ENCODE measurements at places on chromosomes 3 and 15.

- no peak for DNase-seq
- H3K27me3 ChIP-seq = no peaks in the 10 kb centered on the region
- H3K27ac ChIP-seq = no peak overlapping the region
Measured at GRCh38 chr3:187942658-187943241, 197.5 kb upstream of the BCL6 start.

DNA sequence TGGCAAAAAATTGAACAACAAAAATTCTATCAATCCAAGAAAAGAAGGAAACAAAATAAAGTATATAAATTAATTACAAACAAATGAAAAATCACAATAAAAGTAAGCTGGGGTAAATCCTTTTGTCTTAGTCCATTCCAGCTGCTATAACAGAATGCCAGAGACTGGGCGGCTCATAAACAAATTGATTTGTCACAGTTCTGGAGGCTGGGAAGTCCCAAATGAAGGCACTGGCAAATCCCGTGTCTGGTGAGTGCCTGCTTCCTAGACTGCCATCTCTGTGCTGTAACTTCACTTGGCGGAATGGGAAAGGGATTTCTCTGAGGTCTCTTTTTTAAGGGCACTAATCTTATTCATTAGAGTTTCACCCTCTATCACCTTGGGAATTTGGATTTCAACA lies 53.6 kb upstream of the RPL35A start:
- H3K27me3 ChIP-seq = no peaks in the 10 kb centered on the region
- no peak for DNase-seq
- no peak overlapping the region for H3K27ac ChIP-seq
- no peak overlapping the region for H3K4me3 ChIP-seq

DNA sequence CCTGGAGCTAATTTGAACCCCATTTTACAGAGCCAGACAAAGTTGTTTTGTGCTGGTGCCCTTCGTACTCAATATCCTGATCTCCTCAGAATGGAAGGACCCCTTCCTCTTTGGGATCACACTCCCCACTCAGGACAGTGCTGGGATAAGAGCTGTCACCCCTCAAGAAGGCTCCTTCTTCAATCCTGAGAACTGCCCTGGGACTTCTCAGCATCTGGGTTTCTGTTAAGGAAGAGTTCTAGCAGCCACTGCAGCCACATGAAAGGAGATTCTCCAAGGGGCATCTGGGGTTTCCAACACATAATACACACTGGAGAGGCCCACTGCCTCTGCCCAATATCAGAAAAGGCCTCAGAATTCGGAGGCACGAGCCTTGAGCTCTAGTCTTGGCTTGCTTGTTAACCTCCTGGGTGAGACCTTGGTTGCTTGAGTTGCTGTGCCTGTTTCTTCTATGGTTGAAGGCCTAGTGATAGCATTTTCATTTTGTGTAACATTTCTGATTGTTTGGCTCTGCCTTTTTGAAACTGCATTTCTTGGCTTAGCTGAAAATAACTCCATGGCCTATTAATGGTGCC lies 78.8 kb upstream of the NMNAT3 start:
- H3K4me3 ChIP-seq = no peak overlapping the region
- no peaks in the 10 kb centered on the region for H3K27me3 ChIP-seq
- no peak overlapping the region for H3K27ac ChIP-seq
- no peaks in the 10 kb centered on the region for H3K4me1 ChIP-seq
- H3K36me3 ChIP-seq = no peaks in the 10 kb centered on the region

DNA sequence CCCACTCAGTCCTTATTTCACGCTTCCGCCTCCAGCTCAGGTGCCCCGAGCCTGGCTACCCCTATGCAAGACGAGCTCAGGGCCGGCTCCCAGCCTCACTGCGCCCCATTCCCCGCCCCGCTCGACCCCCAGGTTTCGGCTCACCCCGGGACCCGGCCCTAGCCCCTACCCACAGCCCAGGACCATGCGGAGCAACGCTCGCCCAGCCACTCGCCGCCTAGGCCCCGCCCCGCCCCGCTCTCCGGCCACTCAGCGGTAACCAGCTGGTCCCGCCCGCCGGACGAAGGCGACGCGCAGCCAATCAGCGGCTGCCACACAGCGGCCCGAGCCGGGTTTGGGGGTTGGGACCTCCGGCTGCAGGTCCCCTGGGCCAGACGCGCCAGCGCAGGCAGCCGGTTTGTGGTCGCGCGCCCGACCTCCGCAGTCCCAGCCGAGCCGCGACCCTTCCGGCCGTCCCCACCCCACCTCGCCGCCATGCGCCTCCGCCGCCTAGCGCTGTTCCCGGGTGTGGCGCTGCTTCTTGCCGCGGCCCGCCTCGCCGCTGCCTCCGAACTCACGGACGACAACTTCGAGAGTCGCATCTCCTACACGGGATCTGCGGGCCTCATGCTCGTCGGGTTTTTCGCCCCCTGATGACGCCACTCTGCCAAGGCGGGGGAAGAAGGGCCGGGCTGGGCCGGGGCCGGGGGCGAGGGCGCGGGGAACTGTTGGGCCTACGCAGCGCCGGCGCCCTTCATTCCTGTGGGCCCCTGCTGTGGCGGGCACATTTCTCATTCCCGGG lies at the start of gene CATSPER2:
Gene CATSPER2 (minus strand): TSS at position 196 of the 781 bp plus-strand sequence. CDS start 783 bp downstream, outside the sequence.
- no peaks in the 10 kb centered on the region for H3K27me3 ChIP-seq
- no peaks in the 10 kb centered on the region for H3K4me1 ChIP-seq
- no peak within 1 kb of the TSS for H3K4me3 ChIP-seq
- no peaks in the 10 kb centered on the region for H3K36me3 ChIP-seq
- no peak for DNase-seq
- no peak within 1 kb of the TSS for H3K27ac ChIP-seq

DNA sequence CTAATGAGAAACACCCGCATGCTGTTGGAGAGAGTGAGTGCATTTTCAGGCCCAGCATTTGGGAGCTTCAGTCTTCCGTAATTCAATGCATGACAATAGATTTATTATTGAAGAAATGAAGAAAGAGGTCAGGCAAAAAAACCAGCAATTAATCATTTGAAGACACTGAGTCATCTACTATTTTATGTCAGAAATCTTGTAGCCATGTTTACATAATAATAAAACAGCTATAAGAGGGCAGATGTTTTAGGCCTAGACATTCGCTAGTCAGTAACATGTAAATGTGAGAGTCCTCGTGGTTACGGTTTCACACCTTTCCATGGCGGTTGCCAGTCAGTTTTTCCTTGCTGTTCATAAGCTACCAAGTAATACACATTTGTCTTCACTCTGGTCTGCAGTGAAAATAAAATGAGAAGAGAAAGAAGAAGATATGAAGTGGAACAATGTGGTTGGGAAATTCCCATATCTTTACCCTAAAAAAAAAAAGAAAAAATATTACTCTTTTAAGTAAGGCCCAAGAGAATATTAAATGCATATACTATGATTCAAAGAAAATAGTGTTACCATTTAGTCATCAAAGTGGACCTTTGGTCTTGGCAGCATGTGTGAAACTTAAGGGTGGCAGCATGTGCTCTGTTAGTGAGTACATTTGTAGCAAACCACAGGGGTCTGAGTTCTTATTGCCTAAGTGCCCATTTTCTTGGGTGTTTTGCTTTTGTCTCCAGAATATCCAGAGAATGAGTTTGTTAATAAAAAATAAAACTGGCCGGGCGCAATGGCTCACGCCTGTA lies 140.5 kb upstream of the TBL1XR1 start:
- H3K27ac ChIP-seq = no peak overlapping the region
- H3K36me3 ChIP-seq = no peaks in the 10 kb centered on the region
- DNase-seq = peak; percentile 57
- H3K4me3 ChIP-seq = no peak overlapping the region

DNA sequence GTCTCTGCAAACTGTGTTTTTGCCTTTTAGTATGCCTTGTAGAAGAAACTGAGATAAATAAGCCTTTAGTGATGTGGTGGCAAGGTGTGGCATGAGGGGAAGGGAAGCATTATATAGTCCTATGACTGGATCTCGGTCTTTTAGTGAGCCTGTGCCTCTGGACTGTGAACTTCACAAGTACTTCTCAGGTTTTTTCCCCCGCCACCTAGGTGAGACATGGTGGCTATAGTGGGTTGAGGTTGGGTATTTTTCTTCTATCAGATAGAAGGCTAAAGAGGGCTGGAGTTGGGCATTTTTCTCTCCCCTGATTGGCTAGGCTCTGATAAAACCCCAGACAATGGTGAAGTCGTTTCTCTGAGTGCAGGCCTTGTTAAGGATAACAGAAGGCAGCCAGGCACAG lies 38.7 kb upstream of the ZFAND6 start:
- H3K36me3 ChIP-seq = no peaks in the 10 kb centered on the region
- H3K27me3 ChIP-seq = no peaks in the 10 kb centered on the region
- H3K27ac ChIP-seq = no peak overlapping the region
- H3K4me3 ChIP-seq = no peak overlapping the region

- no peak for DNase-seq
- no peaks in the 10 kb centered on the region for H3K36me3 ChIP-seq
- no peaks in the 10 kb centered on the region for H3K4me1 ChIP-seq
- no peak overlapping the region for H3K4me3 ChIP-seq
- no peak overlapping the region for H3K27ac ChIP-seq
- no peaks in the 10 kb centered on the region for H3K27me3 ChIP-seq
Measured at GRCh38 chr15:88389120-88389519, 78.1 kb downstream of the MRPL46 start.

DNA sequence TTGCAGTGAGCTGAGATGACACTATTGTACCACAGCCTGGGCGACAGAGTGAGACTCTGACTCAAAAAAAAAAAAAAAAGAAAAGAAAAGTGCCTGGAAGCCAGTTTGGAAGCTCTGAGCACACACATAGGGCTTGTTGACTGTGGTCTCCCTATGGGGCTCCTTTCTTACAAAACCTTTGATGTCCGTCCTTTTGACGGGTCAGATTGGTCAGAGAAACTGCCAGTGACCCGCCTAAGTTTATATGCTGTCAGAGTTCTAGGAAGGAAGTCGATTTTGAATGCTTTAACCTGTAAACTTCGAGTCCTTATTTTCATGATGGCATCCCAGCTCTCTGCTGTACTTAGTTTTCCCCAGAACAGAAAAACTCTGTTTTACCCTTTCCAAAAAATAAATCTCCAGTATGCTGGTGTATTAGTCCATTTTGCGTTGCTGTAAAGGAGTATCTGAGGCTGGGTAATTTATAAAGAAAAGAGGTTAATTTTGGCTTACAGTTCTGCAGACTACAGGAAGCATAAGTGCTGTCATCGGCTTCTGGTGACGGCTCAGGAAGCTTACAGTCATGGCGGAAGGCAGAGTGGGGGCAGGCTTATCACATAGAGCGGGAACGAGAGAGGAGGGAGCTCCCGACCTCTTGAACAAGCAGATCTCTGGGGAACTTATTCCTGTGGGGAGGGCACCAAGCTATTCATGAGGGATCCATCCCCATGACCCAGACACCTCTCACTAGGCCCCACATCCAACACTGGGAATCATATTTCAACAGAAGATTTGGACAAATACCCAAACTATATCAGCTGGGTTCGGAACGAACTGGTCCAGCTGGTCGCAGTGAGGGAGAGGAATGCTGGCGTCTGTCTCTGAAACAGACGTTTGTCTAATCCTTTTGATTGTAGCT lies 72.3 kb downstream of the LMLN start:
- H3K4me3 ChIP-seq = no peak overlapping the region
- no peak overlapping the region for H3K27ac ChIP-seq
- DNase-seq = no peak

DNA sequence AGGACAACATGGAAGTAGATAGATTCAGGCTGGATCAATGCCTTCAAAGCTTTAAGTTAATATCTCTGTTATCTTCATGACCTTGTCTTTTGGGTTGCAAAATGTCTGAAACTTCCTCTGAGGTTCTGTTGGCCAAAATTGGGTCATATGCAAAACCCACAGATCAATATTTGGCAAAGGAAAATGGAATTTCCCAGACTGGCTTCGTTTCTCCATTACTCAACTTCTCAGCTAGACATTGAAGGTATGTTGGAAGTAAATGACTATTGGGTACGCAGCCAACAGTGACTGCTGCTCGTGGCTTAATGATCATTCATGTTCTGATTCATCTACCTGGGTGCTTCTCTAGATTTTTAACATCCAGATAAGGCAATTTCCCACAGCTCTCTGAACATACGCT lies 675.4 kb upstream of the SGO1 start:
- no peak for DNase-seq
- no peak overlapping the region for H3K27ac ChIP-seq
- no peaks in the 10 kb centered on the region for H3K4me1 ChIP-seq
- H3K27me3 ChIP-seq = no peaks in the 10 kb centered on the region
- H3K4me3 ChIP-seq = no peak overlapping the region

DNA sequence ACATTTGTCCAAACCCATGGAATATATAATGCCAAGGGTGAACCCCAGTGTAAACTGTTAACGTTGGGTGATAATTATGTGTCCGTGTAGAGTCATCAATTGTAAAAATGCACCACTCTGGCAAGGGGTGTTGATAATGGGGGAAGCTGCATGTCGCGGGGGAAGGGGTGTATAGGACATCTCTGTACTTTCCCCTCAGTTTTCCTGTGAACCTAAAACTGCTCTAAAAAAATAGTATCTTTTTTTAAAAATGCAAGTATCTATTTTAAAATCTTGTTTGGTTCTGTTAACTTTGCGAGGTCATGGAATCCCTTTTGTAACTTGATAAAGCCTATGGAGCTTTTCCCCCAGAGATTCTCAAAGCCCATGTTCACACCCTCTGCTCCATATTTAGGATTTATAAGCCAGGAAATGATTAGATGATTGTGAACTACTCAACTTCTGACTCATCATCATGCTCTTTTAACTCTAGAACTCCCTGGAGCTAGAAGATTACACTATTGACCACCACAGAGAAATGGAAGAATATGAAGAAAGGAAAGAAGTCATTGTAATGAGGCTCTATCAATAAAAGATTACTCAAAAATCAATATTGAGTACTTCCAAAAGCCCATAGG lies 56.1 kb upstream of the C3orf49 start:
- H3K4me3 ChIP-seq = no peak overlapping the region
- no peaks in the 10 kb centered on the region for H3K27me3 ChIP-seq
- H3K36me3 ChIP-seq = no peaks in the 10 kb centered on the region
- no peak for DNase-seq

DNA sequence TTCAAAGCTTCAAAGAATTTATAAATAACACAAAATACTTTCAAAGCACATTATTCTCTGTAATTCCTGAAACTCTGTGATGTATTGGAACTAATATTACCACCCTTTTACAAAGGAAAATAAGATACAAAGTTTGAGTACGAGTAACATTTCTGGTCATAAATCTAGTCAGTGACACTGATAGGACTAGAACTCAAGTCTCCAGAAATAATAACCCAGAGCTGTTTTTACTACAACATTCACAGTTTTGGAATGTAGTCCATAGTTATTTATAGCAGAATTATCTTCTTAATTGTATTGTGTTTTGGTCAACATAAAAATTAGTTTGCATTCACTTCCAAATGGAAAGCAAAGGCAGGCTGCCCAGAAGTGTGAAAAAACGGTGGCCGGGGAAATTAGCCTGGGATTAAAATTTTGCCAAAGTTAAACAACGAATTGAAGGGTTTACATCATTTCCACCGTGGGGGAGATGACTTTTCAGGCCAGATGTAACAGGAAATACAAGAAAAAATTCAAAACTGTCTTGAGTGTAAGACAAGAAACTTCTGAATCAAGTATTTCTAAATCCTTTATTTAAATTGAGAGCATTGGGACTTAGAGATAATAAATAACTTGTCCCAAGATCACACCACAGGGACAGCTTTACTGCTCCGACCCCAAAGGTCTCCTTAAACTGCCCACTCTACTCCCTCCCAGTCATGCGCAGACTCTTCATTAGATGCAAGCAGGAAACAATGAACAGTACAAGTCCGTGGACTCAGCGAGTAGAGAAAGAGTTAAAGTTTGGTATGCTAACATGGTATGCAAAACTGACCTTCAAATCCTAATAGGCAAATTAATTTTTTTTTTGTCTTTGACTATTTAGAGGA lies 74.3 kb upstream of the VGLL4 start:
- no peaks in the 10 kb centered on the region for H3K36me3 ChIP-seq
- H3K4me3 ChIP-seq = peak overlapping the region; percentile 87
- peak overlapping the region; percentile 71 for H3K27ac ChIP-seq
- H3K4me1 ChIP-seq = peaks cover 3% of the 10 kb centered on the region
- DNase-seq = no peak
- no peaks in the 10 kb centered on the region for H3K27me3 ChIP-seq

Measured in effector memory CD4-positive, alpha-beta T cell (primary cell).